GM23338 (cell line): ENCODE measurements at places on chromosomes 3 and 15. TPM values are rescaled to one million over a fixed set of nuclear protein-coding genes. Genes with fewer than 3 reads are reported as not detected.

The CHMP2B gene
- total RNA-seq = 45.1 and 53.7 TPM in 2 replicates

The GRAMD2A gene
- 2.8 and 3.3 TPM in 2 replicates for total RNA-seq

The MST1 gene
- total RNA-seq = 8.7 and 11.1 TPM in 2 replicates

The LIPC gene
- not detected in 2 replicates for total RNA-seq

The SNAP23 gene
- 75.8 and 88.1 TPM in 2 replicates for total RNA-seq

The ABI3BP gene
- total RNA-seq = 0.39 and 0.42 TPM in 2 replicates

The EFL1 gene
- total RNA-seq = 46.4 and 58.7 TPM in 2 replicates

The SERPINI2 gene
- 1.8 and 2.5 TPM in 2 replicates for total RNA-seq

The TRAT1 gene
- not detected in 2 replicates for total RNA-seq

The HIGD1A gene
- total RNA-seq = 102 and 118 TPM in 2 replicates

The KCNAB1 gene
- total RNA-seq = 0.08 and 0.69 TPM in 2 replicates

The ARPIN gene
- total RNA-seq = 1.4 and 2.8 TPM in 2 replicates

The CPNE9 gene
- total RNA-seq = 7.8 and 8.8 TPM in 2 replicates

- no peak for DNase-seq
Observed at GRCh38 chr3:81837071-81837593, 75.7 kb upstream of the GBE1 start.

- DNase-seq = no peak
Observed at GRCh38 chr3:183485093-183485492, 56.7 kb upstream of the MCF2L2 start.

DNA sequence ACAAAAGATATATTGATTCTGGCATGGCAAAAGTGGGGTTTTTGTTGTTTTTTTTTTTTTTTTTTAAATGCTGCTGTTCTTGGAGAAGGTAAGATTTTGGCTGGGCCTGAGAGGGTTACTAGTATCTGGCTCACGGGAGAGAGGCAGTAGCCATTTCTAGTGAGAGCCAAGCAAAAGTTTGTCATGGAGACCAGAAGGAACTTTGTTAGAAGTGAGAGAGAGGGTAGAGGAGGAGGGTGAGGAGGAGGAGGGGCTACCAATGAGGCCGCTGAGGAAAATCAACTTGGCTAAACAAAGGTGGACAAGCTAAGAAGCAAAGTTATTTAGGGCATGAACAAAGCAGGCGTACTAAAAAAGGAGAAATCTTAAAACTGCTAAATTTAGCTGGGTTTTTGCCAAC lies 48.9 kb upstream of the STRIT1 start:
- peak; percentile 37 for DNase-seq

GRCh38 chr3:197758512-197758911 lies 8.8 kb downstream of the FYTTD1 start:
- DNase-seq = no peak

DNA sequence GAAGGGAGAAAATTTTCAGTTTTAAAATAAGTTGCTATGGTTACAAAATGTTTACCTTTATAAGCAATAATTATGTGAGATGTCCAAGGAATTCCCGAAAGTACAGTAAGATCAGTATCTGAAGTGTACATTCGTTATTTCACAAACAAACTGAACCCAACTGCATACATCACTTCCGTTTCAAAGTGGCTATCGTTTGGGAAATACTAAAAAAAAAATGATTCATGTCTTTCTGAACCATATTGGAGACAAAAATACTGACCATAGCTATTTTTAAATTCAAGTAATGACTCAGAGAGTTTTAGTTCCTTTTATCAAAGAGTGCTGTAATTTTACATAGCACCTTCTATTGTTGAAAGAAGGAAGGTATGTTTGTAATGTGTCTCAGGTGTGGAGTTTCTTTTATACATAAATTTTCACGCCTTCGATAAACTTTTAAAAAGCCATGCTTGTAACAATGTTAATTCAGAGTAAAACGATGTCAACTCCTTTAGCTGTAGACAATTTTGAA lies 8.0 kb upstream of the ANKRD28 start:
- no peak for DNase-seq

DNA sequence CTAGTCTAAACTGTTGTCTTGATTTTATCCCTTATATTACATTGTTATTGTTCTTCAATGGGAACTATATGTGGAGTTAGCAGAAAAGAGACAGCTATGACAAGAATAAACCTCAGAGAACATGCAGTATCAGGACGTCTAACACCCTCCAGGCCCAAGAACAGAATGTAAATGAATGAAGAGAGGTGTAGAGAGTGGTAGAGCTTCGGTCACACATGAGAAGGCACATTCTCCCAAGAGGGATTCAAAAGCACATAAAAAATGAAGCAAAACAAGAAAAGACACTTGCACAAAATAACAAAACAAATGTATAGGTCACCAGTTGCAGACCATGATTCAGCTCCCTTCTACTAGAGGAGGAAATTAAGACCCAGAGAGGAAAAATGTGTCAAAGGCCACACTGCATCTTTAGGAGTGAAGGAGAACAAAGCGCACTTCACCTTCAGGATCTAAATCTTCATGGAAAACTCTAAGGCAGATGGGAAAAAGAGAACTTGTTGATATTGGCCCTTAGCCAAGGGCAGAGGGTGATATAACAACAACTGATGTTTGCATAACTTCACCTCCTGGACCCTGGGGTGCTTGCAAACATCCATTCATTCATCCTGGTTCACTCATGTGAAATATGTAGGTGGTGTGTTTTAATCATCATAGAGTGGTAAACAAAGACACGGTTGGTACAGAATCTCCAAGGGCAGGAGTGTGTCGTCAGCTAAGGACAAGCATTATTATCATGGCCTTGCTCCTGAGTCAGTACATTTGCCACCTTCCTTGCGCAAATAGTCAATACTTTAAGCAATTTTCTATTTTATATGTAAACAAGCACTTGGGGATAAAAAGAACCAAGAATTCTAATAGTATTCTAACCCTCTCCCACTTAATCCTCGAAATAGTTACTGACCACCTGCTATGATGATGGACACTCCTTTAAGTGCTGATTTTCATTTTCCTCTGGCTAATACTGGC lies 8.8 kb downstream of the NEK10 start:
- no peak for DNase-seq

GRCh38 chr3:126259411-126260391 lies 79.3 kb upstream of the ALDH1L1 start:
- DNase-seq = peak; percentile 66

GRCh38 chr3:51004235-51004634 lies 329.5 kb downstream of the DOCK3 start:
- no peak for DNase-seq

- no peak for DNase-seq
Observed at GRCh38 chr3:116148881-116149851, 296.1 kb downstream of the LSAMP start.

DNA sequence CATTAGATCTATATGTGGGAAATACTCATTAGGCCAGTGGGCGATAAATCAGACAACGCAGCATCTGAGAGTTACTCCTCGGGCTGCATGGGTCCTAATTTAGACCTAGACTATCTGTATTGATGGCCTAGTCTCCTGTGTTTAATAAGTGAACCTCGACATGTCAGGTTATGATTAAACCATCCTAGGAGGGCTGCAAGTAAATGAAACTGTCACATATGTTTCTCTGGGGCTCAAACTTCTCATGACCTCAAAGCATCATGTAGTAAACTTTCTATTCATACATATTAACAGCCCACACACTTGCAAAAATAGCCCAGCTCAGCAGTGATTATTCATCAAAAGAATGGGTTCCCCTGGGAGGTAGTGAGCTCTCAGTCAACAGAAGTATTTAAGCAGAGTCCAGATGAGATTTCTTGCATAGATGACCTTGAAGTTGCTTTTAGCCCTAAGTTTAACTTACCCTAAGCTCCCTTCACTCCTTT lies 51.6 kb downstream of the RAB11A start:
- no peak for DNase-seq

DNA sequence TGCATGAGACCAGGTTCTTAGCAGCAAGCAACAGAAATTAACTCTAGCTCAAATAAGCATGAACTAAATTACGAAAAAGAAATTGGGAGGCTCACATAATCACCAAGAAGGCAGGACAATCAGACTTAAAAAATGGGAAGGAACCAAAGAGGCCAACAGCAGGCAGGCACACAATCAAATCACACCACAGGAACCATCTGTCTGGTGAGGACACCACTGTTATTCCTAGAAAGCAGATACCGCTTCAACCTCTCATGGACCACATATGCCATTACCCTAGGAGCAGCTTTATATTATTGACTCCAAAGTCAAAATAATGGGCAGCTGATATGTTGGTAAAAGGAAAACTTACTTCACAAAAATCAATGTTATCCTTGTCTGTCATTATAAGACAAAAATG lies 51.6 kb downstream of the SUCLG2 start:
- no peak for DNase-seq

- DNase-seq = no peak
Observed at GRCh38 chr15:48447058-48447457, 115.8 kb downstream of the DUT start.

- DNase-seq = no peak
Observed at GRCh38 chr3:185076219-185076618, 76.6 kb downstream of the C3orf70 start.

GRCh38 chr3:30112902-30113484 lies 493.4 kb upstream of the TGFBR2 start:
- DNase-seq = peak; percentile 71

DNA sequence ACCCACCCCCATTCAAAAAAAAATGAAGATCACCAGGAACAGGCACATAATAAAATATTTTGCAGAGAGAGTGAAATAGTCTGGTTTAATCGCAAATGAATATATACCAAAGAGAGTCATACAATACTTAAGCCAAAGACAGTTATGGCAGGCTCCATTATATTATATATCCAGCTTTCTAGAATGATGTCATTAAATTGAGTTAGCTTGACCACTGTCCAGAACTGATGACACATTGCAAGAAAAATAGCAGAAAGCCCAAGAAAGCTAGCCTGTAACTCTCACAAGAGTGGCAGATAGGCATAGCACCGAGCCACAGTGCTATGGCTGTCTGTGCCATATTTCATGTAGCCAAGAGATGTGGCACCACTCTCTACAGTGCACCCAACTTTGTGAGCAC lies 231.9 kb upstream of the SEMA6D start:
- DNase-seq = no peak

- no peak for DNase-seq
Observed at GRCh38 chr3:13451301-13451673, 28.8 kb upstream of the HDAC11 start.

DNA sequence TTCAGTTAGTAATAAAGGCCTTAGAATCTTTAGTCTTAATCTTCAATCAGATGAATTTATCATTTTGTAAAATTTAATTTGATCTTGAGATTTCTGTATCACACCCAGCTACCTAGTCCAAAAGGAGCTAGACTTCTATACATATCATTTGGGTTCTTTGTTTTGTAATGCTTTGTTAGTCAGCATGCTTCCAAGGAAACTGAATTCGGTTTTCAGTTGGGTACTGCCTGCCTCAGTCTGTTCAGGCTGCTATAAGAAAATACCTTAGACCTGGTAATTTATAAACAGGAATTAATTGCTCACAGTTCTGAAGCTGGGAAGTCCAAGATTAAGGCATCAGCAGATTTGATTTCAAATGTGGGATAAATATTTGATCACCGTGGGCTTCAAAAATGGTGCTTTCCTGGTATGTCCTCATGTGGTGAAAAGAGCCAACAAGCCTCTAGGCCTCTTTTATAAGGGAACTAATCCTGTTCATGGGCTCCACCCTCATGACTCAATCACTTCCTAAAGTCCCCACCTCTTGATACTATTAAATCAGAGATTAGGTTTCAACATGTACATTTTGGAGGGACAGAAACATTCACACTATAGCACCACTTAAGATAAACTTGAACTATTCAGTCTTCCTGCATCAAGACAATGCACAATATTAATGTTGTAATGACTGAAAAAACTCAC lies 800.7 kb downstream of the NAALADL2 start:
- no peak for DNase-seq

DNA sequence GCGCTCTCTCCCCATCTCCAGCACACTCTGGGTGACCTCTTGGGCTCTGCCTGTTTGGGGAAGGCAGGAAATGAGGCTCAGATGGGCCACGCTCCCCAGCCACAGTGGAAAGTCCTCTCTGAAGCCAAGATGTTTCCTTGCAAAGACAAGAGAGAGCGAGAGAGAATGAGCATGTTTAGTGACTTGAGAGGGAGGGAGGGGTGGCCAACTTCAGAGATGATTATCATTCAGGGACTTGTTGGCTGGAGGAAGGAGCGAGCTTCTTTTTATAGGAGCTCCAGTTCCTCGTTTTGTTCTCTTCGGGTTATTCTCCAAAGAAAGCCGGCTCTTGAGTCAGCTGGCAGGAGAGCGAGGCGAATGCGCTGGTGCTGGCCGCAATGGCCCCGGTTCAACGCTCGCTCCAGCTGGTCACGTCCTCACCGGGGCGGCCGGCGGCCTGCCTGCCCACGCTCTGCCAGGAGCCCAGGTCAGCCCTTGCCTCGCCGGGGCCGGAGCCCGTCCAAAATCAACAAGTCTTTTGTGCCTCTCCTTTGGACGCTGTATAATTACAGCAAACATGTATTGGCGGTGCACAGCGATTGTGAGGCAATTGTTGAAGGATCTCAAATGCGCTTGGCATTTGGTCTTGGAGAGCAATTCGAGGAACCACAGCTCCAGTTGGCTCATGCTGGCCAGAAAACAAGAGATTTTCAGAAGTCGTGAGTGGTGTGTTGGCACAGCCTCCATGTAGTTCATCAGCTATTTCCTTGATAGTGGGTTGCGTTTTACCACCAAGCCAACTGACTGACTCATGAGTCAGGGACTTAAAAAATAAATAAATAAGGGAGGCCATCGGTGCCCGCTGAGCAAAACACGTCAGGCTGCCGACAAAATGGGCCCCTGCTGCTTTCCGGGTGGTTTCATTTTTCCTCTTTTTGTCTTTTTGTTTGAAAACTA lies 288.6 kb downstream of the UACA start:
- DNase-seq = no peak

DNA sequence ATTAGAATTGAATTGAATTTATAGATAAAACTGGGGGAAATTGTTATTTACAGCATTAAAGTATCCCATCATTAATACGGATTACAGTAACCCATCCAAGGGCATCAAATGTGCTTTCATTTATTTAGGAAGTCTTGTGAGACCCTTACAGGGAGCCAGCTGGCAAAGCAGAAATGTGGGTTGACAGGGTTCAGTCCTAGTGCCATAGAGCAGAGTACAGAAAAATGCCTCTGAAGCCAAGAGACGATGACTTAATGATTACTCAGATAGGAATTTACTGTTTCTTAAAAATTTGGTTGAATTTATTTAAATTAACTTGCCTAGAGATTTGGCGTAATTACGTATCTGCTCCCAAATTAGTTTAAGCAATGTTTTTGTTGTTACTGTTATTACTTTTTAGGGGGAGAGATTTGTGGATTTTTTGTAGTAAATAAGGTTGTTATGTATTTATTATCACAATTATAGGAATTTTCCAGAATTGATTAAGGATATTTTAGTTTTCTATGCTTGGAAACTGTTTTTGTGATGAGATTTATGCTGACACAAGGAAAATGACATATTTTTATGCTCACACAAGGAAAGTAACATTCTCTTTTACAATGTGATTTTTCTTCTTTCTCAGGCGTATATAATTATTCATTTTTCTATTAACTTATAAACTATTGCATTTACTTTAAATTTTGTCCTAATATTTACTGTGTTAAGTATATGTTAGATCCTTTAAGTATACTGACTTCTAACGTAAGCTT lies 152.0 kb downstream of the EPHA6 start:
- no peak for DNase-seq

- DNase-seq = no peak
Observed at GRCh38 chr3:79881431-79881830, 113.6 kb upstream of the ROBO1 start.

GRCh38 chr15:70109978-70110377 lies 12.3 kb upstream of the TLE3 start:
- DNase-seq = no peak

GRCh38 chr15:25859838-25860645 lies 3.1 kb downstream of the ATP10A start:
- DNase-seq = no peak
